Mesothelial cell of epicardium (in vitro differentiated cells): ENCODE measurements at places on chromosomes 13 and 19. TPM values are rescaled to one million over a fixed set of nuclear protein-coding genes. Genes with fewer than 3 reads are reported as not detected.

PRR22 gene
- total RNA-seq: 5.4 to 6.0 TPM (median 5.9 TPM) in 3 replicates

ATXN8OS gene
- not detected in 3 replicates for total RNA-seq

OR7D2 gene
- total RNA-seq: 1.8 to 1.9 TPM (median 1.8 TPM) in 3 replicates

MEIOSIN gene
- not detected in 3 replicates for total RNA-seq

KLK3 gene
- total RNA-seq: not detected in 3 replicates

GGN gene
- 1.3 to 2.4 TPM (median 2.0 TPM) in 3 replicates for total RNA-seq

MTUS2 gene
- 1.4 to 1.9 TPM (median 1.4 TPM) in 3 replicates for total RNA-seq

PGPEP1 gene
- 22.6 to 24.3 TPM (median 23.2 TPM) in 3 replicates for total RNA-seq

CFD gene
- total RNA-seq: 3.2 to 3.5 TPM (median 3.4 TPM) in 3 replicates

FRY gene
- 18.1 to 20.1 TPM (median 18.4 TPM) in 3 replicates for total RNA-seq

PPM1N gene
- 0.38 to 0.60 TPM (median 0.59 TPM) in 3 replicates for total RNA-seq

MISP3 gene
- 0.81 to 1.3 TPM (median 0.98 TPM) in 3 replicates for total RNA-seq

FAM216B gene
- total RNA-seq: not detected in 3 replicates

DNA sequence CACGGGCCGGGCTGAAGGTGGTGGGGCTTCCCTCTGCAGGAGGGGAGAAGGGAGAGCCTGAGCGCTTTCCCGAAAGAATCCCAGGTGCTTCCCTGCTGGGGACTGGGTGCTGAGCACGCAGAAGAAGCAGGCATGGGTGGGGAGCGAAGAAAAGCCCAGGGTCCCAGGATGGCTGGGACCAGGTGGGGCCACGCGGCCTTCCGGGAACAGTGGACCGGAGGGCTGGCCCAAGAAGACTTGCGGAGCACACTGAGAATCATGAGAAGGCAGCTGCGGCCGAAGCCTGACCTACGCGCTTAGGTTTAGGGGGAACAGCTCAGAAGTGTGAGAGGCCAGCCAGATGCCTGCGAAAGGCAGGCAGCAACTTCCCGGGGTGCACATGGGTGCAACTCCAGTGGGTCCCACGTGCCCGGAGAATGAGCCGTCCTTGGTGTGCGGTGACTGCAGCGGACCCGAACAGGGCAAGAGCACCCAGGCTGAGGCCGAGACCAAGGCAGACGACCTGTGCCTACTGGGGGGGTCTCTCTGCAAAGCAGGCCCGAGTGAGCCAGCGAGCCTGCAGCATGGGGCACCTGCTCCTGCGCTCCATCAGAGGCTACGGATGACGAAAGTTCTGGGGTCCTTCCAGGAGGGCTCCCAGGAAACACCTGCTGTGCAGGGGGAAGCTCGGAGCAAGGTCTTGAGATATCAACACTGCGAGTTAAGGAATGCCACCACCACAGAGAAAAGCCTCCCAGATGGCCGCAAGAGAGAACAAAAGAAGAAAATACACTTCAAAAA is 52.4 kb downstream of the MLLT1 start:
- DNase-seq: peak; percentile 16

GRCh38 chr19:51507192-51507591 is 5.6 kb upstream of the SIGLEC12 start:
- DNase-seq: no peak

- DNase-seq: no peak
These were observed 20.7 kb upstream of the TINCR start for GRCh38 chr19:5588441-5588840.

DNA sequence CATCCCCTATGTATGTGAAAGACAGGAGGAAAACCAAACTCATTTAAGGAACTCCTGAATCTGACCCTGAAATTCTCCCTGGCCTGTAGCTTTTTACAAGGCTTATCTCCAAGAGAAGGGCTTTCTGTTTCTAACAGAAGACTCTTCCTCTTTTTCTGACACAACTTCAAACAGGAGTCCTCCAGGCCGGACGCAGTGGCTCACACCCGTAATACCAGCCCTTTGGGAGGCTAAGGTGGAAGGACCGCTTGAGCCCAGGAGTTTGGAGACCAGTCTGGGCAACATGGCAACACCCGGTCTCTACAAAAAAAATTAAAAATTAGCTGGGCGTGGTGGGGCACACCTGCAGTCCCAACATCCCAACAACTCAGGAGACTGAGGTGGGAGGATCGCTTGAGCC is 41.9 kb downstream of the CARS2 start:
- DNase-seq: no peak

DNA sequence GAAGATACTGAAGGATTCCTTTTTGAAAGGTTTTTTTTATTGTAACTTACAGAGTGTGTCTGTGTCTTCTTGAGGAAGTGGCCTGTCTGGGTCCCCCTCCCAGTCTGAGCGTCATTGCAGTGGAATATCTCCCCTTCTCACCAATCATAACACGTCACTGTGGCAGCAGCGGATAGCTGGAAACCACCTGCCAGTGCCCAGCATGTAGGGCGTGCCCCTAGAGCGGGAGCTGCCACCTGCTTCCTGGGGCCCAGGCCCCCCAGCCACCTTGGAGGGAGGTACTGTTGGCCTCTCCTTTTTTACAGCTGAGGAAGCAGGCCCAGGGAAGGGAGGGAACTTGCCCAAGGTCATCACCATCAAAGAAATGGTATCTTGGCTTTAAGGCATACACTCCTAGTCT is 4.6 kb upstream of the DNM2 start:
- no peak for DNase-seq

DNA sequence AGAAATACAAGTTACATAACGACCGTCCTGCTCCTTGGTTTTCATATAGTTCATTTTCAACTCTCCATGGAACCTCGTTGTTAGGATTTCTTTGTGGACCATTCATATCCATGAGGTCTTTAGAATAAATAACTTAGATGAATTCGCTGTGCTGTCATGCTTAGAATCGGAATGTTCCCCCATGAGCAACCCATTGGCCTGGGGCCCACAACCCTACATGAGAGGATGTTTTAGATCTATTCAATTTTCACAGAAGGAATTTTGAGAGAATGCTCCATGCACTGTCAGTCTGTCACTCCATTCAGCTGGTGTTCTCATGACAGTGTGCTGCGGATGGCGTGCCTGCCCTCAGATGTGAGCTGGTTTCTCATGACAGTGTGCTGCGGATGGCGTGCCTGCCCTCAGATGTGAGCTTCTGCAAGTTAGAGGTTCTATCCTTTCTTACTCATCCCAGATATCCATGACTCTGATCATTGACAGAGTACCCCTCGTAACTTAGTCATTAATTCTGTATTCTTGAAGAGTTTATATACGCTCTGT is 1193.1 kb downstream of the EFNB2 start:
- DNase-seq: no peak

- no peak for DNase-seq
These were observed 10.0 kb upstream of the OXGR1 start for GRCh38 chr13:97004096-97004876.

DNA sequence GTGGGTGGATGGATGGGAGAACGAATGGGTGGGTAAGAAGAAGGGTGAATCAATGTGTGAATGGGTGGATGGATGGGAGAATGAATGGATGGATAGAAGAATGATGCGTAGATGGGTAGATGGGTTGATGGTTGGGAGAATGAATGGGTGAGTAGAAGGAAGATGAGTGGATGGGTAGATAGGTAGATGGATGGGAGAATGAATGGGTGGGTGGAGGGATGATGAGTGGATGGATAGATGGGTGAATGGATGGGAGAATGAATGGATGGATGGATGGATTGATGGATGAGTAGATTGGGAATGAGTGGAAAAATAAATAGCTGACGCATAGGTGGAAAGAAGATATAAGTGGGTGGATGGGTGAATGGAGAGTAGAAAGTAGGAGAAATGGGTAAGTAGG is 16.5 kb downstream of the VSTM2B start:
- DNase-seq: no peak

GRCh38 chr13:77737583-77738200 is 40.2 kb downstream of the SLAIN1 start:
- no peak for DNase-seq

DNA sequence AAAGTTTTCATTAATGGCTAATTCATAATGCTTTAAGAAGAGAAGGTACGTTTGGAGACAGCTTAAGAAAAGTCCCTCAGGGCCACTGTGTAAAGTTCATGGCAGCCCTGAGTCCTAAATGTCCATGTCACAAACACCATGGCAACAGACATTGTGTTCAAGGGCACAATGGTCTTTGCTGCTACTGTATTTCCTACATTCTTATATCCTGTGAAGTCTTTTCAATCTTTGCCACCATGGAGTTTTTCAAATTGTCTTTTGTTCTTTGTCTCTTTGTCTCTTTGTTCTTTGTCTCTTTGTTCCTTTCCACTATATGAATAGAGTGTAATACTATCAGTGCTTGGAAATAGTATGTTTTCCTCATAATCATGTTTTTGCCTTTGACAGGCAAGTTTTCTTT is 178.8 kb downstream of the VWA8 start:
- DNase-seq: no peak

DNA sequence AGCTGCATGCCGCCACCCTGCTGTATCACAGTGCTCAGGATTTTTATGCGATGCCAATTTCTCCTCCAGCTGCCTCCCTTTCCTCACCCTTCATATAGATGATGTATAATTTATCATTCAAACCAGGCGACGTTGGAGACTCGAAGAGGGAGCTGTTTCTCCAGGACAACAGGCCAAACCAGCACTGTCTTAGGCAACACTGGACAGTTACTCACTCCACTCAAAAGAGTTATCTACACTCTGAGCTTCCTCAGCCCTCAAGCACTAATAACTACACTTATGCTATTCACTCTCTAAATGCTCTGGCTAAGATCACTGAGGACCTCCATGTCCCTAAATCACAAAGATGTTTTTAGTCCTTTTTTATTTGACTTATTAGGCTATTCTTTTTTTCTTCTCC is 87.3 kb upstream of the RFC3 start:
- no peak for DNase-seq

DNA sequence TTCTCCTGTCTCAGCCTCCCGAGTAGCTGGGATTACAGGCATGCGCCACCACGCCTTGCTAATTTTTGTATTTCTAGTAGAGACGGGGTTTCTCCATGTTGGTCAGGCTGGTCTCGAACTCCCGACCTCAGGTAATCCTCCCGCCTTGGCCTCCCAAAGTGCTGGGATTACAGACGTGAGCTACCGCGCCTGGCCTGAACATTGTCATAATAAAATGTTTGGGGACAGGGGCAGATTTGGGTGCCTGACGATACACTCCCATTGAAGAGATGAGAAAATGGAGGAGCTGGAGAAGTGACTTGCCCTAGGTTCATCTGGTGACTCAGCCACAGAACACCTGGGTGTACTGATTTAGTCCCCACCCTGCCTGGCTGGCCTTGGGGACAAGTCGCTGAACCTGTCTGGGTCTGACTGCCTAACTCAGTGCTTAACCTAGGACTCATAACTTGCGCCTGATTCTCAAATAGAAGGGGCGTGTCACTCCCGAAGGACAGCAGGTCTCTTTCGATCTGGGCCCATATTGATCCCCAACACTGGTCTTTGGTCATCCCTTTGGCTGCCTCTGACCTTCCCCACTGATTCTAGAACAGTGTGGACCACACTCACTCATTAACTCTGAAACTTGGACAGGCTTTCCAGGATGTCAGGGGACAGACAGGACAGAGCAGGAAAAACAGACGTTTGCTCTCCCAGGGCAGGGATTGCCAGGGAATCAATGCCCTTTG is 7.6 kb upstream of the BICRA start:
- DNase-seq: no peak

GRCh38 chr13:51000571-51001260 is 91.1 kb downstream of the RNASEH2B start:
- no peak for DNase-seq

GRCh38 chr13:40581277-40581579 is 85.2 kb downstream of the FOXO1 start:
- no peak for DNase-seq

DNA sequence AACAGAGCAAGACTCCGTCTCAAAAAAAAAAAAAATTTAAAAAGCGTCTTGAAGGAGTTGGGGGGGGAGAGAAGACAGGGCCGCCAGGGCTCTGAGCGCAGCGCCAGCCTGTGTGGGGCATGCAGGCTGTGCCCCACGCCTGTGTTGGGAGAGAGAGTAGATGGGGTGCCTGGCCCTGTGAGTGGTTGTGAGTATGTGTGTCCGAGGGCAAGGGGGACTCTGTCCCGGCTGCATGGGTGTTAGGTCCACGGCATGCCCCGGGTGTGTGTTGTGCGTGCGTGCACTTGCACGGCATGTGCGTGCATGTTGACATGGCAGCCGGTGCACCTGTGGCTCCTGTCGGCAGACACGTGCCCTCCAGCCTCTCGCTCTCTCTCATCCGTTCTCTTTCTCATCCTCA is 3.4 kb downstream of the MAP2K7 start:
- DNase-seq: no peak

- no peak for DNase-seq
These were observed 564.5 kb downstream of the FGF9 start for GRCh38 chr13:22235285-22235949.

DNA sequence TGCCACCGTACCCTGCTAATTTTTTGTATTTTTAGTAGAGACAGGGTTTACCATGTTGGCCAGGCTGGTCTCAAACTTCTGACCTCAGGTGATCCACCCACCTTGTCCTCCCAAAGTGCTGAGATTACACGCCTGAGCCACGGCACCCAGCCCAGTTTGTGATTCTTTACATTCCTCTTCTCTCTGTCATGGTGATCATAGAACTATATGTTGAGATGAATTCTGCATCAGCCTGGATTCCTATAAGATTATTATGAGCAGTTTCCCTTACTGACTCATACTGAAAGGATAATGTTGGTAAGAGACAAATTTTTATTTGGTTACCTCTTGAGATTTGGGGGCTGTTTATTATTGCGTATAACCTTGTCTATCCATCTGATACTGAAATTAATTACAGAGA is 121.5 kb upstream of the CSNK1A1L start:
- no peak for DNase-seq

DNA sequence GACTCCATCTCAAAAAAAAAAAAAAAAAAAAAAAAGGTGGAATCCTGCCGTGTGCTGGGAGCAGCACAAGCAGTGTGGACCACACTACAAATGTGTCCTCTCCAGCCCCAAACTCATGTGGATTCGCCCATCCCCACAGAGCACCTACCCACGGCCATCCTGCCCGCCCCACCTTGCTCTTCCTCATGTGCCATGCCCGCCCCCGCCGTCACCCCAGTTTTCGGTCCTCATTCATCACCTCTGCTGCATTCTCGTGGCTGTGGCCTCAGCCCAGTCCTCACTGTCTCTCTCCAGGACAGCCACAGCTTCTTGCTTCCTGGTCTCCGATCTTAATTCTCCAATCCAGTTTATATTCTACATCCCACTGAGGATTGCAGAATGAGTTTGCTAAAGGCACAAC is 80.0 kb upstream of the TM9SF2 start:
- no peak for DNase-seq

- DNase-seq: no peak
These were observed 35.2 kb downstream of the TSC22D1 start for GRCh38 chr13:44540761-44541434.

- DNase-seq: no peak
These were observed 141.2 kb downstream of the MYCBP2 start for GRCh38 chr13:77185721-77186120.

- DNase-seq: no peak
These were observed 1661.8 kb upstream of the SPRY2 start for GRCh38 chr13:82002710-82003109.

DNA sequence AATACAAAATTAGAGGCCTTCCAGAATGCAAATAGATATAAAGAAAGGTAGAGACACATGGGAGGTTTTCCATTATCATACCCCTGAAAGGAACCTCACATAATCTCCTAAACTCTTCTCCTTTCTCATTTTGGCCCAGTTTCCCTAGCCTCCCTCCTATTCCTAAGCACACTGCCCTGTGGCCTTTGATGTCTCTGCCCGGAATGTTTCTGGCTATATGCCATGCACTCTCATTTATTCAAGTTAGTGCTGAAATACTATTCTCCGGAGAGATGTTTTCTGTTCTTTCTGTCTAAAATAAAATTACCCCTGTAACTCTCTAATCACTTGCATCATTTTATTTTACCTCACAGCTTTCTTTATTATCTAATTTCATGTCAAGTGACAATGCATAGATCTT is 1287.7 kb downstream of the SLITRK5 start:
- DNase-seq: no peak
